ENCODE measurements at places on chromosomes 12 and 14.

DNA sequence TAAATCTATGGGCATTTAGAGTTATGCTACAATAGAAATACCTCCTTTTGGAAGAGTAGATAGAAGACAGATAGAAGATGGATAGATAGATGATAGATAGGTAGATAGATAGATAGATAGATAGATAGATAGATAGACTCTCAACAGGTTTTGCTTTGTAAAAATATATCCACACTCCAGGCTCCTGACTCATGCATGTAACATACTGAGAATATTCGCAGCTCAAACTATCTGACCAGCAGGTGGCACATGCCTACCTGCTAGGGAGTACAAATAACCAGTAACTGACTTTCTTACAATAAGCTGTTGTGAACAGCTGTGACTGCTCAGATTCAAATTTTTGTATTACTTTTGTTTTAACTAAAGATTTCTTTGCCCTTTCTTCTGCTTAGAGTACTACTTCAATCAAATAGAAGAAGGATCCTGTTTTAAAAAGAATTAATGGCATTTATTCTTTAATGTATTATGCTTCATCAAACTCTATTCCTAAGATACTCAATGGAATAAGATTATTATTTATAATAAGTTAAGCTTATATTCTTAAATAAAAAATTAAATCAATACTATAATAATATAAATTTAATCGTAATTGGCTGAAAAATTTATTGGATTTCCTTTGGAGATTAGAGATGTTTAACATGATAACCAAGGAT lies 15.8 kb upstream of the CPNE8 start:
- no peak for DNase-seq

GRCh38 chr14:105211086-105211757 lies 30.1 kb upstream of the NUDT14 start:
- DNase-seq = no peak

- DNase-seq = no peak
Observed at GRCh38 chr12:53985994-53986685, 1.2 kb downstream of the HOXC10 start.

DNA sequence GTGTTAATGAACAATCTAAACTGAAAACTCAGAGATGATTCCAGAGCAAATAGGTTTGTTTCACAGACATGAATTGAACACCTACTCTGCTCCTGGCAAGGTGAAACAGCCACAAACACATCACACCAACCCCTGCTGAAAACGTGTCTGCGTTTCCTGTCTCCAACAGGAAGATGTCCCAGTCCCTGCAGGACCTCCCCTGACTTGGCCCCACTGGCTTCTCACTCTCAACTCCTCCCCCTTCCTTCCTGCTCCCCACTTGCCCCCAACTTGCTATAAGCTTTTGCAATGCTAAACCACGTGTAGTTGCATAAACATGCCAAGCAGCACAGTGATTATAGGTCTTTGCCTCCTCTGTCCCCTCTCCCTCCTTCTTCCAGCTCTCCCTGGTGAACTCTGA lies 567.6 kb downstream of the BCL11B start:
- no peak for DNase-seq

- no peak for DNase-seq
Observed at GRCh38 chr12:27657296-27657695, 39.0 kb upstream of the REP15 start.

- no peak for DNase-seq
Observed at GRCh38 chr12:76942267-76942666, 63.4 kb upstream of the CSRP2 start.

GRCh38 chr12:116127859-116128258 lies 149.6 kb downstream of the MED13L start:
- DNase-seq = no peak

- DNase-seq = no peak
Observed at GRCh38 chr12:26870491-26871419, 37.8 kb upstream of the ITPR2 start.

GRCh38 chr14:76844223-76844622 lies 18.0 kb downstream of the LRRC74A start:
- no peak for DNase-seq

DNA sequence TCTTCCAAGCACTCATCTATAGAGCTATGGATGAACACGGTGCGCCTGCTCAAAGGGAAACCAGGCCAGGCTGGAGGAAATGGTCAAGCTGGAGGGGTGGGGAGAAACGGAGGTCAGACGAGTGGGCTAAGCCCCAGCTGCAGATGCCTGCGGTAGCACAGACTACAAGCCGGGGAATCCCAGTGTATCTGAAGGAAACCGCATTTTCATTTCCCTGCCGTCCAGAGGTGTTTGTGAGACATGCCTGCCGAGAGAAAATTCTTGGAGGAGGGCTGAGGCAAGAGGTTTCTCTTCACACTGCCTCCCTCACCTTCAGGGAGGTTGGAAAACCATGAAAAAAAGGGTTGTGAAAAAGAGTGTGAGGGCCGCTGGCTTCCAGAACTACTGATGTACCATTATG lies 102.0 kb upstream of the FOXN3 start:
- no peak for DNase-seq

DNA sequence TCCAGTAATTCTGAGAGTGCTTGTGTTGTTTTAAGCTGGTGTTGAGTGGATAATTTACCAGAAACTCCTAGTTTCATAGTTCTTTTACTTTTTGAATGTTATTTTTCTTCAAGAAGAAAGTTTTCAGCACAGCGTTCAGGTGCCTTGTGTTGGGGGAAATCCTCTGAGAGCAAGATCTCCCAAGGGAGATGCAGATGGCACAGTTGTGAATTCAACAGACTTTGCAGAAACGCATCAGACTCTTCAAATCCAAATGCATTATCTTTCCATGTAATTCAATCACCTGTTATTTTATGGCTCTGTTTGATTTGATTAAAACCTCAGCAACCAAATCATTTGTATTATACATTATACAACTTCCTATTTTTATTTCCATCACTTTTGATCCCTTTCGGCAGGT lies 439.9 kb downstream of the EGLN3 start:
- DNase-seq = no peak

GRCh38 chr14:50677527-50678063 lies 9.5 kb upstream of the SAV1 start:
- DNase-seq = no peak

GRCh38 chr14:23428686-23429495 lies 6.6 kb downstream of the MYH7 start:
- DNase-seq = no peak

GRCh38 chr14:74980398-74980730 lies 22.4 kb upstream of the EIF2B2 start:
- DNase-seq = no peak

DNA sequence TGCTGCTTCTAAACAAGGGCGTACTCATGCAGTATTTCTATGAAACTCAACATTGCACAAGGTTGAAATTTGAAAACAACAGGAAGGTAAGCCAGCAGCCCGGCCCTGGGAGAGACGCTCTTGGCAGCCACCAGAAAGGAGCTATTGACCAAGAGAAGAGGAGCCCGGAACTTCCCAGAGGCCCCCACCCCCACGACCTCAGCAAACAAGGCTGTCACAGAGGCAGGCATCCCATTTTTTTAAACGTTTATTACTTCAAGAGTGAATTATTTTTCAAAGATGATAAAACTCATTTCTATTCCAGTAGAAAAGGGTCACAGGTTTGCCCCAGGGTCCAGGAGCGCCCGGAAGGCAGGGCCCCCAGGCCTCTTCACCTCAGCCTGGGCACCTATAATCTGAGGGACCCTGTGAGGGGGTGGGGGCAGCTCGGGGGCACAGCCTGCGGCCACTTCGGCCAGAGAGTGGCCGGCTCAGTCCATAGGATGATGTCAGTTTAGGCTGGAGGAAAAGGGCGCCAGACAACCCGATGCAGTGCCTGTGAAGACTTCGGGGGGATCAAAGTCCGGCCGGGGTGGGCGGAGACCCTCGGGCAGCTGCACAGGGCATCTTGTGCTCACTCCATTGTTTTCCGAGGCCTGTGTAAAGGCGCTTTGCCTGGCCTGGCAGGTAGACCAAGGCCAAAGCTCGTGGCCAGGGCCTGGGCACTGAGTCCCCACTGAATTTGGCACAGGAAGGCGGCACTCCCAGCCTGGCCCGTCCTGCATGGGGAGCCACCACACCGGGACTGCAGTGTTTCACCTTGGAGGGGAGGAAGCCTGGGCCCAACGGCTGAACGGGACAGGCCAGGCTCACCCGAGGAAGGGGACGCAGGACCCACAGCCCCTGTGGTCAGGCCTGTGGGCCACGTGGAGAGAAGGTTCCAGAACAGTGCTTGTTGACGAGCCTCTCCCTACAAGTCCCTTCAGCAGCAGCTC lies 86.0 kb downstream of the SCARB1 start:
- no peak for DNase-seq

GRCh38 chr12:111437816-111438454 lies 32.2 kb downstream of the SH2B3 start:
- no peak for DNase-seq

GRCh38 chr14:68694516-68695235 lies 98.2 kb downstream of the ZFP36L1 start:
- no peak for DNase-seq

GRCh38 chr14:106417224-106418049 lies 891.1 kb downstream of the TMEM121 start:
- no peak for DNase-seq

DNA sequence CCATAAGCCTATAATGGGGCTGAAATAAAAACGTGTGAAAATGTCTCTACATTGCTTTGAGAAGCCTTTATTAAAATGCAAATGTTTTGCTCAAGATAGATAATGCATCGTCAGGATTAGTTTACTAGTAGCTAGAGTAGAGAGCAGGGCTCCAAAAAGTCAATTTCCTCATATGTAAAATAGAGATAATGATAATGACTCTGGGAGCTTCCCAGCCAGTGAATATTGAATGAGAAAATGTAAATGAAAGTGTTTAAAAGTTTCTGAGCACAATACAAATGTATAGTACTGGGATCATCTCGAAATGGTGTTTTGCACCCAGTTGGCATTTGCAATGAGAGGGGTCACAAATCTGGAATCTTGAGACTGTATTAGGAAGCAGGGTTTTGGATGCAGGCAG lies 135.3 kb downstream of the OTOGL start:
- DNase-seq = no peak

- no peak for DNase-seq
Observed at GRCh38 chr12:76020731-76021672, 10.6 kb downstream of the PHLDA1 start.

- no peak for DNase-seq
Observed at GRCh38 chr14:63867933-63868921, 15.4 kb downstream of the SYNE2 start.

Data from right renal cortex interstitium (tissue), 3 donors.